ENCODE measurements at places on chromosomes 6 and 20.

DNA sequence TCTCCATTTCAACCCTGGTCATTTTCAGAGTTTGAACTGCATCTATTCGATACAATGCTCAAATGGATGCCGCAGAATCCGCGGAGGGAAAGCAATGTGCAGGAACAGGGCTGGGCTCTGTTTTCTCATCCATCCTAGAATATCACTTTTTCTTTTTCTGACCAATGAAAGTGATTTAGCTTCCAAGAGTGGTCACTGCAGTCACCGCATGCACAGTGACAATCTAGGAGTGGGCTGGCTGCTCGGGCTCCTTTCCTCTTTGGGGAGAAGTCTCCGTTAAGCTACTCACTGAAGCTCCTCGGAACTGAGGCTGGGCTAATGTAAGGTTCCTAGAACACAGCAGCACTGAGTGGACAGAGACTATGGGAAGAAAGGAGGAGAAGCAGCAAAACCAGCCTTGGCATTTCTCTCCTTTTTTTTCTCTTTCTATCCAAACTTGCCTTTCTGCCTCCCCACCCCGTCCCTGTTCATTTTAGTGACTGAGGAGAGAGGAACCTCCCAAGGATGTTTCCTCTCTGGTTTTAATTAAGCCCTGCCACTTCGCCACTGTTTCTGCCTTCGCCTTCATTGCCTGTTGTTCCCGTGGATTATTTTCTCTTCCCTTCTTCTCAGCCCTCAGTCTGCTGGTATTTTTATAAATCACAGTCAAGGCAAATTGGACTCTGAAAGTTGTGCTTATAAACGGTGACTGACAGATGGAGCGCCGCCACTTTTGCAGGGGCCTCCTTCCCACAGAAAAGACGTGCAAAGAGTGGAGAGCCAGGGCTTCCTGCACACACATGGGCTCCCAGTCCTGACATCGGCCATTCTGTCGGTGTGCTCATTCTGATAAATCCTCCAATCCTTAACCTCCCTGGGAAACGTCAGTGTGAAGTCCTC is 41.1 kb downstream of the RAMACL start:
- no peak for DNase-seq

DNA sequence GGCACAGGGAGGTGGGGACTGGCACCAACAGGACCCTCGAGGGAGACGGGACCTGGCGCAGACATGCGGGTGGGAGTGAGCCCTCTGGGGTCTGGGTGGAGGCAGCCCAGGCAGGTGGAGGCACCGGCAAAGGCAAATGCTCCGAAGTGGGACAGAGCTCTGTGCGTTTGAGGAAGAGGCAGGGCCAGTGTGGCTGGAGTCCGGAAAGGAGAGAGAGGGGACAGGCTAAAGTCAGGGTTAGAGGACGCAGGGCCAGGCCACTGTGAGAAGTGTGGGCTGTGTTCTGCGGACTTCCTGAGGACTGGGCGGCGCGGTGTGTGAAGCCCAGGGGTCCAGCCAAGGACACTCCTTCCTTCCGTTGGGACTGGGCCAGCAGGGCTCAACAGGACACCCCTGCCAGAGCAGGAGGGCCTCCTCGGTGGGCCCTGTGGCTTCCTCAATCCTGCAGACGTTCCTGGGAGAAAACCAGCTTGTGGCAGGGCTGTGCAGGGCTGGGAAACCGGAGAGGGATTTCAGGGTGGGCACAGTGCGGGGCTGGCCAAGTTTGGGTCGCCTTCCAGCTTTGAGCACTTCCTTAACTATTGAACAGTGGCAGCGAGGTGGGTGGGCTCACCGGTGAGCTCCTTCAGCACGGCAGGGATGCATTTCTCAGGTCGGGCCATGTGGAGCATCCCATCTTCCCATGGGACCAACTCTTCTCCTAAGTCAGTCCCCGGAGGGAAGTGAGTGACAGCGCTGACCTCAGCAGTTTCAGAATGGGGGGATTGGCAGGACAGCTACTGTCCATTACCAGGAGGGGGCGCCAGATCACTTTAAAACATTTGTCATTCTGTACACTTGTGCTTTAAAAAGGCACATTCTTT is 22.5 kb downstream of the MOCS3 start:
- no peak for DNase-seq

- DNase-seq: peak; percentile 53
Observed at GRCh38 chr6:27791182-27791943, 120.8 kb downstream of the OR2B2 start.

GRCh38 chr6:111718326-111718725 is 112.6 kb upstream of the TRAF3IP2 start:
- no peak for DNase-seq

- no peak for DNase-seq
Observed at GRCh38 chr20:59158673-59159072, 4.9 kb upstream of the ZNF831 start.

- DNase-seq: no peak
Observed at GRCh38 chr6:83464381-83465140, 33.7 kb upstream of the ME1 start.

Data from AG04449 (cell line).